Activated naive CD4-positive, alpha-beta T cell treated with anti-CD3 and anti-CD28 coated beads for 36 hours (primary cell): ENCODE measurements at places on chromosomes 4 and X.

GRCh38 chr4:97411356-97411755 lies 731.9 kb downstream of the STPG2 start:
- DNase-seq = no peak

DNA sequence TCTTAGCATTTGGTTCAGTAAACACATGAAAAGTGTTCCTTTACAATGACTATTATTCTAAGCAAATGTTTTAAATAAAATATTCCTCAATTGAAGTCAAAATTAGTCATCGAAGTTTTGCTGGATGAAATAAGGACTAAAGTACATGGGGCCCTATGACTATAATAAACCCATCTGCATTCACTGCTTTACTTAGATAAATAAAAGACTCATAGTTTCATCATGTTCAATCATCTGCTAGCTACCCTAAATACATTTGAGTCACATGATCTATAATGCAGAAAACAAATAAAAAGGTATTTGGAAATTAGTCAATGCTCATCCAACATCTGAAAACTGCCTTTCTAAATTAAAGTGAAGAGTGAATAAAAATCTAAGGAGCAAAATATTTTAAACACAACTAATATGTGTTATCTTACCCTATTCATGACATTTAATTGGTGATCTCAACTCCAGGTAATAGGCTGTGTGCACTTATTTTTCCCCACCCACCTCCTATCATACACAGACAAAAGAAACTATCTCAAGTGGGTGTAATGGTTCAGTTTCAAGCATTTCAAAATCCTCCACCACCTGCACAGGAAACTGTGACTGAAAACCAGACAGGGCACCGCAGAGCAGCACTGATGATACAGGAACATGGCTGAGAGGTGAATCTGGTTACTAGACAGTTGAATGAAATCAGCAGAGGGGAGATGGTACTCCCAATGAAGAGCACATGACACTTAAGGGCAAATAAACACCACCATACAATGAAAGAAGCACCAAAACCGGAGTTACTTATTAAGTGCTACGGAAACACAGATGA lies 78.6 kb downstream of the CAMK2D start:
- peak; percentile 92 for DNase-seq

- peak; percentile 60 for DNase-seq
Observed at GRCh38 chr4:15004739-15005301, 2.5 kb downstream of the CPEB2 start.

DNA sequence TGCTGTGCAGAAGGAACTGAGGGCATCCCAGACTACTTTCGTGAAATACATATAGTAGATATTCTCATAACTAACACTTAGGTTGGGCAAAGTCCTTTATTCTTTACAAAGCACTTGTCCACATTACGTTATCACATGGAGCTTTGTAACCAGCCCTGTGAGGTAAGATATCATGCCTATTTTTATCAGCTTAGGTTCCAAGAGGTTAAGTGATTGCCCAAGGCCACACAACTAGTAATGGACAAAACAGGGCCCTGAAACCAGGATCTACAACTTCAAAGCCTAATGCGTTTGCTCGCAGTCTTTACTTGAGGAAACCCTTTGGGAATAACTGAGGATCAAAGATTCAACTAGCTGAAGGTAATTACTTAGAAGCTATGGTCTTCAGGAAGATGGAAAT lies 261.5 kb downstream of the GPC3 start:
- no peak for DNase-seq

DNA sequence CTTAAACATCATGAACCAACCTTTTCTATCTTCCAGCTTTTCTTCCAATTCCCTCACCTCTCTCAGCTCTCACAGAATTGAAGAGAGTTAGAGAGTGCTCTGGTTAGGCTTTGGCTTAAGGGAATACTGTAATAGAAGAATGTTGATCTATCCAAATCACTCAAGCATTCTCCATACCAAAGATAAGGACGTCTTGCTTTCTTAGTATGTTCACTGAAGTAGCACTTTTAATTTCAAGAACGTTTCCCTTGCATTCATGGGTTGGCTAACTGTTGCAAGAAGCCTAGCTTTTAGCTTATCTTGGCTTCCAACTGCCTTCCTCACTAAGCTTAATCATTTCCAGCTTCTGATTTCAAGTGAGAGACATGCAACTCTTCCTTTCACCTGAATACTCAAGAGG lies 43.2 kb downstream of the FANCB start:
- DNase-seq = no peak

GRCh38 chr4:1604706-1605205 lies 79.4 kb downstream of the FAM53A start:
- DNase-seq = peak; percentile 56

DNA sequence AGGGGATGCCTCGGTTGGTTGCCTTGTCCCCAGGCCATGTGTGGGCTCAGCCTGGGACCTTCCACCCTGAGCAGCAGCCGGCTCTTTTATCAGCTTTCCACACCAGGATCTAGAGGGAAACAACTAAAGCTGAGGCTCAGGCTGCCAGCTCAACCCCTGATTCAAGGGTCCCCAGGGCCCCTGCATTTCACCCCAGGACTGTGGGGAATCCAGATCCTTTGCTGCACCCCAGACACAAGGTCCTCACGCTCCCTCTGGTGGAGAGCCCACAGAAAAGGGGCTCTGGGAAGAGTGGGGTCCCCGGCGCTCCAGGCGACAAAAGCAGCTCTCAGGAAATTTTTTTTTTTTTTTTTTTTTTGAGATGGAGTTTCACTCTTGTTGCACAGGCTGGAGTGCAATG lies 64.3 kb downstream of the ZFYVE28 start:
- DNase-seq = peak; percentile 18

DNA sequence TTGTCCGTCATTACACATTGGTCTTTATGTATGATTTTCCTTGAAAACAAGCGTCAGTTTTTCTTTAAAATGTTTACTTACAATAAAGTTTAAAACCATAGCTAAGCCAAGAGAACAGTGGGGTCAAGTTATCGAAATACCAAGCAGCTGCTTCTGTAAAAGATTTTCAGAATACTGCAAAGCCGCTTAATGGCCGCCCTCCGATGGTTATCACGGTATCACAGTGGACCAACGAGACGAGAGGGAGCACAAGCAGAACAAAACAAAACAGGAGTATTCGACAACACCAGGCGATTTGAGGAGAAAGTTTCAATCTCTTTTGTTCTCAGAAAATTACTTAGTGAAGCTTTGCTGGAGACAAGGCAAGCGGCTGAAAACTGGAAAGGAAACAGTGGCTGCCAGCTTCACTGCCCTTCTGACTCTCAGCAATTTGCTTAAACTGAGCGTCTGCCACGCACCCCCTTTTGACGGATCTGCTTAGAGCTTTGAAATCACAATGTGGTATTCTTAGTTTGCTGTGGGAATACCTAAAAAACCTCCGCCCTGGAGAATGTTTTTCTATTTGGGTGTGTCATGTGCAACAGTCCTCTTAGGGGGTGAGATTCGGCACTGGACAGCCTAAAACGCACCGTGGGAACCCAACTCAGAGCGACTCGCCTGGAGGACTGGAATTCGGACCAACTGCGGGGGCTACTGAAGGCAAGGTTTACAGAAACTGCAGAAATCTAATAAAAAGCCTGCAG lies 199.8 kb downstream of the NSUN7 start:
- no peak for DNase-seq

DNA sequence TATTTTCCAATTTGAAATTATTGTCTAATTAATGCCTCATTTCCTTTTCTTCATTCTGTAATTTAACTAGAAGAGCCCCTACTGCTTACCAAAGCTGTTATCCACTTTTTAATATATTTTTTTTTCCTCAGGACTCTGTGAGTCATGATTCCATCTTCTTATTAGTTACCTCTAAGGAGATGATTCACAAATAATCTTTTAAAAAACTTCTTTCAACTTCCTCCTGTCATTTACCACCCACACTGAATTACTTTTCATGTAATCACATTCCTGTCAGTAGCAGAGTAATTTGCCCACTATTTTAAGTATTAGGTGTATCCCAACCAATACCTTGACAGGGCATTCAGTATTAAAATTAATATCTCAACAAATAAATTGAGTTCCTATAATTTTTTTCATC lies 470.9 kb upstream of the ADGRL3 start:
- no peak for DNase-seq

DNA sequence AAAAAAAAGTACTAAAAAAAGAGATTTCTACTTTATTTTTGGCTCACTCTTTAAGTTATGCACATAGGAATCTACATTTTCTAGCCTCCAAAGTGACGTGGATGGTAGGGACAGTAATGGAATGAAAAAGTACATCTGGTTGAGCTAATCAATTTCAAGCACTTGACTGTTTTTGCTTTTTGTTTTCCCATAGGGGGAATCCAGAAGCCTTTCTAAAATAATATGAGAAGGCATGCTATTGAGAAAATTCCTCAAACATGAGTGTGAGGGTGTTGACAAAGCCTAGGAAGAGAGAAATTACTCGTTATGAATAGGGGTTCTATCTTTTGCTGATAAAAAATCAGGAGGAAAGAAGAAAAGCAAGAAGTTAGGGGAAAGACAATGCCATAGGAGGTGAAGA lies 242.5 kb upstream of the PUDP start:
- no peak for DNase-seq

GRCh38 chr4:189279188-189279587 lies 661.5 kb upstream of the FRG1 start:
- DNase-seq = no peak

DNA sequence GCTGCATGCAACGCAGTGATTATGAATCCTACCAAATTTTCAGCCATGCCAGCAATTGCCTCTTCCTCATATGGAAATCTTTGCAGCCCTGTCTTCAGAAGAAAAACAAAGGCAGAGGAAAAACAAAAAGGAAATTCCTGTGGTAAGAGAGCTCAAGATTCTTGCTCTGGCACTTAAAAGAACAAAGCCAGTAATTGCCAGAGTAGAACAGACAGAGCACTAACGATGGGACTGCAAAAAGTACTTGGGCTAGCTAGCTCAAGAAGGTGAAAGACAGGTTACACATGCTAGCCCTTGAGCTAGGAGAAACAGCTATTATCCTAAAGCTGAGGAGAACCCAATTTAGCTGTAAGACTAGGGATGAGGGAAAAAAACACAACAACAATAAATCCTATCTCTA lies 582.3 kb downstream of the KCNIP4 start:
- DNase-seq = no peak

DNA sequence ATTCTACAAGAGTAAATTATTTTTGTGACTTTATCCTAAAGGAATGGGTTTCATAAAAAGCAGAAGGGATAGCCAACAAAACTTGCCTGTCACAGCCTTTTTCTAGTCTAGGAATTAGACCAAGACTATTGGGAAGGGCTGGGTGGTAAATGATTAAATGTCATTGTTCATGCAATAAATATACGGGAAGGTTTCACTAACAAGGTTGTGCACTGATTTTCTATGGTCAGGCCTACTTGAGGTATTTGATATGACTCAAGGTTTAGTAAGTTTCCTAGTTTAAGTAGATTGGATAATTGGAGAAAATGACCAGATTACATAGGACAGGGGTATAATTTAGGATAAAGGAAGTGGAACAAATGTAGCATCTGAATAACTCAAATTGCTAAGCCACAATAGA lies 249.1 kb upstream of the BMP3 start:
- DNase-seq = no peak

DNA sequence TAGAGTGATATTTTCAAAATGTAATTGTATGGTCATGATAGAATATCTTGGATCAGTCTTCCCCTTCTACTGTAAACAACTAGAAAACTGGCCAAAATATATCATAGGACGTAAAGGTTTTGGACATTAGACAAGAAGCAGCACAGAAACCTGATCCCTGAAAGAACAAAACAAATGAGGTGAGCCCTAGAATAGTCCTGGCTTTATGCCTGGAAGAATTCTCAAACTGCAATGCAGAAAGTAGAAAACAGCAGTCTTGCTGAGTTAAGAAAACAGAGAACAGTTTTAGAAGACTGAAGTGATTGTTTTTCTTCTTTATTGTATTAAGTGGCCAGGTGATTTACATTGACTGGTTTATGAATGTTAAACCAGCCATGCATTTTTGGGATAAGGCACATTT lies 19.5 kb downstream of the NSUN7 start:
- DNase-seq = no peak

- DNase-seq = peak; percentile 29
Observed at GRCh38 chr4:74793757-74794381, 454 bp downstream of the BTC start.

DNA sequence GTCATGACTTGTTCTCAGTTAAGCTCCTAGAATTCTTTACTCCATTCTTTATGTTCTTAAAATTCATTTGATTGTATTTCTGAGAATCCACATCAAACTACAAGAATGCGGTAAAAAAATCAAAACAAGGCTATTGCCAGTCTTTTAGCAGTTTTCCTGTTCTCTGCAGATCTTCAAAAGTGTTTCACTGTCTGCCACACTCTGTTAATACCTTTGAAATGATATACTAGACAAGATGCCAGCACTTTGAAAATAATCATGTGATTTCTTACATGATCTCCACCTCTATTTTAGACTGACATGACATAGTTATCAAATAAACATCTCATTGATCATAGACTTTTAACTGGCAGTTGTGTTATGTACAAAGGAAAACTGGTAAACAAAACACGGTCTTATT lies 30.1 kb upstream of the GPRIN3 start:
- DNase-seq = no peak

- no peak for DNase-seq
Observed at GRCh38 chr4:92528541-92528940, 224.8 kb downstream of the GRID2 start.
